ENCODE measurements at places on chromosomes 1 and 21. TPM values are rescaled to one million over a fixed set of nuclear protein-coding genes. Genes with fewer than 3 reads are reported as not detected.

MAN1C1 gene
- total RNA-seq = 0.49 TPM

OR2L5 gene
- not detected for total RNA-seq

PLA2G2C gene
- not detected for total RNA-seq

LCE1B gene
- not detected for total RNA-seq

C1orf141 gene
- total RNA-seq = not detected

NBPF4 gene
- total RNA-seq = not detected

TEX38 gene
- total RNA-seq = not detected

DIO1 gene
- total RNA-seq = not detected

Measured in bladder microvascular endothelial cell (primary cell).